ENCODE measurements at places on chromosomes 16 and 17. TPM values are rescaled to one million over a fixed set of nuclear protein-coding genes. Genes with fewer than 3 reads are reported as not detected.

Gene SBK1
- 0.52 TPM for total RNA-seq

Gene SCRN2
- 21.2 TPM for total RNA-seq

Gene KRTAP4-1
- not detected for total RNA-seq

Gene TBC1D3I
- 0.68 TPM for total RNA-seq

Gene KCNAB3
- 0.44 TPM for total RNA-seq

Gene LRRC37A
- 1.4 TPM for total RNA-seq

Gene VMO1
- total RNA-seq = 2.3 TPM

Gene SDF2
- 29.0 TPM for total RNA-seq

Gene C16orf74
- 10.9 TPM for total RNA-seq

Gene PITPNM3
- total RNA-seq = 20.1 TPM

Gene TNRC6A
- total RNA-seq = 16.1 TPM

Gene KRT27
- total RNA-seq = not detected

Gene TOM1L1
- total RNA-seq = 34.6 TPM

Gene KRT20
- total RNA-seq = 0.20 TPM

Gene PLLP
- 9.3 TPM for total RNA-seq

Gene RNF222
- total RNA-seq = 10.8 TPM

Gene C16orf92
- not detected for total RNA-seq

Gene CACNG5
- total RNA-seq = not detected

Gene TBC1D3E
- total RNA-seq = not detected

Gene POLR3E
- 28.2 TPM for total RNA-seq

Gene ABCC12
- not detected for total RNA-seq

Gene TPPP3
- 3.7 TPM for total RNA-seq

Gene C17orf78
- not detected for total RNA-seq

Gene SLC5A2
- 0.12 TPM for total RNA-seq

Gene MT4
- total RNA-seq = 8.4 TPM

Gene TEX19
- not detected for total RNA-seq

Gene SLC25A10
- 37.2 TPM for total RNA-seq

Gene DNAJA3
- 40.2 TPM for total RNA-seq

Gene UMOD
- not detected for total RNA-seq

Gene KRT28
- not detected for total RNA-seq

Gene ZSWIM7
- 6.8 TPM for total RNA-seq

Gene ANKRD40CL
- total RNA-seq = not detected

Gene CCT6B
- total RNA-seq = 0.96 TPM

Gene USP22
- total RNA-seq = 93.8 TPM

Gene GJC1
- 1.4 TPM for total RNA-seq

Gene PERCC1
- total RNA-seq = not detected

Gene TBX4
- not detected for total RNA-seq

Gene PRAC1
- total RNA-seq = not detected

Gene BCL6B
- 3.7 TPM for total RNA-seq

Gene PKD1
- total RNA-seq = 34.8 TPM

Gene CACNA1H
- total RNA-seq = 1.1 TPM
